Erythroblast (primary cell): ENCODE measurements at places on chromosomes 6 and 20.

- peak; percentile 7 for DNase-seq
Observed at GRCh38 chr6:54892831-54893230, 46.3 kb downstream of the FAM83B start.

DNA sequence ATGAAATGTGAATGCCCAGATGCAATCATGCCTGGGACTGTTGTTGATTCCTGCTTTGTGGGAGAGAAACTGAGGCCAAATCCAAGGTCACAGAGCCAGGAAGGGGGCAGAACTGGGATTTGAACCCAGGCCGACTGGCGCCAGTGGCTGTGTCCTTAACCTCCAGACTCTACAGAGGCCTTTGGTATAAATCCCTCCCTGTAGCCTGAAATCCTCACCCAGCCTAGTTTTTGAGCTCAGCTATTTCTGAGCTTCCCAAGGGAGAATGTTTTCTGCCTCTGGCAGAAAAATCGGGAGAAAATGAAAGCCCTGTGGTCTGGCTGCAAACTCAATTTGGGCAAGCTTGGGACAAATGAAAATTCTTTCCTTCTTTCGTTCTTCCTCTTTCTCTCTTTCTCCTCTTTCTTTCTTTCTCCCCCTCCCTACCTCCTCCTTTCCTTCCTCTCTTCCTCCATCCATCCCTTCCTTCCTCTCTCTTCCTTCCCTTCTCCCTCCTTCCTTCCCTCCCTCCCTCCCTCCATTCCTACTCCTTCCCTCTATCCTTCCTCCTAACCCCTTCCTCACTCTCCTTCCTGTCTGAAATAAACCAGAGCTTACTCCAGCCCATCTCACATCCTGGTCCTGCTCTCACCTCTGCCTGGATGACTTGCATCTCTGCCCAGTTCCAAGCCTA, 34.9 kb downstream of the SNAI1 start:
- DNase-seq = no peak

DNA sequence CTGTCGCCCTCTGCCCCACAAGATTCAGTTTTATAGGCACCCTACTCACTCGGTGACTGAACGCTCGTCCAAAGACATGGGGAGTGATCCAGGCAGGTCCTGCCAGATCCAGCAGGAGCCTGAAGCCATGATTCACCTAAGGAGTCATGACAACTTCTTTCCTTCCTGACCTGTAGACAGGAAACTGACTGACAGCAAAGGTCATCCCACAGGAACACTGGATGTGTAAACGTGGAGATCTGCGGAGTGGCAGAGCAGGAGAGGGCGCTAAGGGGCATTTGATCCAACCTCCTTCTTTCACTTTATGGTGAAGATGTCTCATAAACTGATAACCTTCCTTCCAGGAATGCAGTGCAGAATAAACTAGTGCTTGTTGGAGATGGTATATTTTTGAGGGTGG, 192.2 kb downstream of the GJA10 start:
- no peak for DNase-seq

DNA sequence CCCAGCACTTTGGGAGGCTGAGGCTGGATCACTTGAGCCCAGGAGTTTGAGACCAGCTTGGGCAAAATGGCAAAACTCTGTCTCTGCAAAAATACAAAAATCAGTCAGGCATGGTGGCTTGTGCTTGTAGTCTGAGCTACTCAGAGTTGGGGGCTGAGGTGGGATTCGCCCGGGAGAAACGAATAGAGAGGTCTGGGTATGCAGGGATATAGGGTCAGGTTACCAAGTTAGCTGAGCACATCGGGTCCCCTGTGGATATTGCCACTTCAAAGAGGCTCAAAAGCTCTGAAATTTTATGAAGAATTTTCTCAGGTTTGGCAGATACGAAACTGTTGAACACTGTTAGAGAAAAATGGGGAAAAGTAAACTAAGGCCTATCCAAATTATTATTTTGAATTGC, 120.9 kb upstream of the SGK1 start:
- DNase-seq = no peak

DNA sequence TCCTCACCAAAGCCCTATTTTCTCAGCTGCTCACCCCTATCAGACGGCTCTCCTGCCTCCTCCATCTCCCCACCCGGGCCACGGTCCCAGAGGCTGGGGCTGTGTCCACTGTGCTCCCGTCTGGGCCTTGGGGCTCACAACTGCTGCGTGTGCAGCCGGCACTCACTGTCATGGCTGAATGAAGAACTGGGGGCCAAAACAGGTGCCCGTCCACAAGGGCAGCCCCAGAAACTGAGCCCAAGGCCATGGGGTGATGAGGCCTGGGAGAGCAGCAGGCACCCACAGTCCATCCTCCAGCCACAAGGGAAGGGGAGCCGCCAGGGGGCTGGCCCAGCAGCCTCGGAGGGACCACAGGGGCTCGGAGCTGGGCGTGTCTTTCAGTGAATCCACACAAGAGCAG, 159.5 kb downstream of the DLL1 start:
- DNase-seq = no peak

DNA sequence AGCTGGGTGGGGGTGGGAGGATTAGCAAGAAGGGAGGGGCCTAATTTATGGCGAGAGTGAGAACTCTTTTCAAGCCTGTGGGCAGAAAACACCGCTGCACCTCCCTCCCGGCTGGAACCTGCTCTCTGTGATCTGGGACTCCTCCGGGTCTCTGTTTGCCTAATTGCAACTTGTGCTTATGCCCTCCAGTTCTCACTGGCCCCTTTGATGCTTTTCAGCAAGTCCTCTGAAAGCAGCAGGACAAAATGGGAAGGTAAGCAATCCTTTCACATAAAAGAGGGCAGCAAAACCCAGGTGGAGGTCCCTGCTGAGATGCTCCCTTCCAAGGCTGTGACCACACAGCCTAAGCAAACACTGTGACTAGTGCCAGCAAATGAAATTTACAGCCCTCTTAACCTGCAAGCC, 523.0 kb upstream of the FLRT3 start:
- no peak for DNase-seq

DNA sequence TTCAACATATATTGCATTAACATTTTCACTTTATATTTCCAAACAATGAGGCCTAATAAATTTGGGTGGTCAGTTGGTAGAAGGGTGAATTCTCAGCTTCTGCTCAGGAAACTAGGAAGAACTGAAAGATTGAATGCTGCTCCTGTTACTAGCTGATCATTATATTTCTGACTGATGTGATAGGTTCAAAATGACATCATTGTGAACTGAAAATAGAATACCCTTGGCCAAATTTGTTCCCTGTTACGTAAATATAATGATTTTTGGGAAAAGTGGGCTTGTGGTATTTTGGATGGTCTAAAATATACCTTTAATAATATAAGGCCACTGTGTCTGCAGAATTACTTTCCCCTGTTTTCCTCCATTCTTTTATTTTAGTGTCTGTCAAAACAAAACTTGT, 2.8 kb downstream of the UST start:
- no peak for DNase-seq

DNA sequence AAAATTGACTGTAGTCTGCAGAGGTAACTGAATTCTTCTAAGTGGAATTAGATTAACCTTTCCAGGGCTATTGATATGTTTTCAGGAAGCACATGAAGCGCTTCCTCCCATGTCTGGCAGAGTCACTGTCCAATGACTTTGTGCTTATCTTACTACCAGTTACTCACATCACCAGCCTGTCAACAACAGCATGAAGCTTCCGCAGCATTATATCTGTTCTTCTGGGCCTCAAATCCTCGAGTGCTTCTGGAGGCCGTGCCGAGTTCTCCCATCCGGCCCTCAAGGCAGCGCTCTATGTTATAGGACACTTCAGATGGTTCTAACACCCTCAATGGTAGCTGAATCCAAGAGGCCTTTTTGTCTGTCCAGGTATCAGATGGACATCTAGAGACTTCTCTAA, 33.2 kb downstream of the PSMG4 start:
- peak; percentile 51 for DNase-seq

DNA sequence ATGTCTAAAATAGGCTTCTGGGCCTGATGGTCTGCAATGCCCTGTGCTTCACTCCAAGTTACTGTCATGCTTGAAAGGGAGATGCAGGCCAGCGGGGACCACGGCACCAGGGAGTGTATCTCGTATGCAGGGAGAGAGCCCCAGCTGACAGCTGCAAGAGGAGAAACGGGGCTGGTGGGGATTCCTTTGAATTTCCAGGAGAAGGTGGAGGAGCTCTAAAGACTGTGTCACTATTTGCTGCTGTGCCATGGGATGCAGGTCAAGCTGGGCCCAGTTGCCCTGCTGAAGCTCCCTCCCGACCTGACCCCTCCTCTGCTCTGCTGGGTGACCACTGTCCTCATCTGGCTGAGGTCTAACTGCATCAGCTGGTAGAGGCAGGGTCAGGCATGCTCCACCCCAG, 989 bp downstream of the CST1 start:
- no peak for DNase-seq

DNA sequence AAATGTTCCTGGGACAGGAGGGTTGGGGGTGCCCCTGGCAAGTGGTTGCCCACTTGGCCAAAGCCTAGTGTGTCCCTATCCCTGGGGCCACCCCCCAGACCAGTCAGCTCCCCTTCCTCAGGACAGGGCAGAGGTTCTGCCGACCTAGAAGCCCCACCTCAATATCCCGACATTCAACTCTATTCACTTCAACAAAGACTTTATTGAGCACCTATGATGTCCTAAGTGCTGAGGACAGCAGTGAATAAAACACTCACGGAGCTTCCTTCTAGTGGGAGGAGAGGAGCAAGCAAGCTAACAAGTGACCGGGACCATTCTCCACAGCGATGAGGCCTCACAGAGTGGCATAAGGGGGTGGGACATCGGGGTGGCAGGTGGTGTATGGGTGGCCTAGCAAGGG, 52.7 kb downstream of the GRM4 start:
- no peak for DNase-seq

DNA sequence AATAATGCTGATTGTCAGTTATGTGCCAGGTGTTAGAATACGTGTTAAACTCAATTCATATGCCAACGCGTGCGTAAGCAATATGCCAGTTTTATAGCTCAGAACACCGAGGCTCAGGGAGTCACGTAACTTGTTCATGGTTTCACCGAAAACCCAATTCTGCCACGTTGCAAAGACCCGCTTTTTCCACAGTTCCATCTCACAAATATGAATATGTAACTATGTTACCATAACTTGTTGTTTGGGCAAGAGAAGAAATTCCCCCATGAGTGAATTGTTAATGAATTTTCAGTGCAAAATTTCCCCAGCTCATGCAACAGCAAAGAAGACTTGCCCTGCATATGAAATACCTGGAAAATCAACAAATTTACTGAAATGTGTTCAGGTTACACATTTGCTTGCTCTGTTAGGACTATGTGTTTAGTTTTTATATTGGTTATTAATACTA, 30.1 kb downstream of the SF3B5 start:
- DNase-seq = no peak

DNA sequence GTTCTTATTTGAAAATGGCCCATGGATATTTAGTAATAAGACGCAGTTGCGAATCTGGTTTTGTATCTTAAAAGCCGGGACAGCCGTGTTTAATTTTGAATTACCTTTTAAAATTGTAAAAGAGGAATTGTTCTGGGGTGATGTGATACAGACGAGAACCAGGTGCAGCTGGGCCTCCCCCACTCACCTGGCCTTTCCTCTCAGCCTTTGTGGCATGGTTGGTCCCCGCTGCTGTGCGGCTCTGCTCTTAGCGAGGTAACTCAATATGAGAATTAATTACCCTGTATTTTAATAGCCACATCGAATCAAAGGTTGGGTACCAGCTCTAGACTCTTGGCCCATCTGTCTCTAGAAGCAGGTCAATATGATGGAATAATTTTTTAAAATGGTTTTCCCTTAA, 56.5 kb upstream of the DACT2 start:
- DNase-seq = no peak

- DNase-seq = no peak
Observed at GRCh38 chr20:63873477-63873971, 8.5 kb downstream of the TPD52L2 start.

GRCh38 chr6:42708096-42708495, 14.3 kb downstream of the PRPH2 start:
- DNase-seq = no peak

DNA sequence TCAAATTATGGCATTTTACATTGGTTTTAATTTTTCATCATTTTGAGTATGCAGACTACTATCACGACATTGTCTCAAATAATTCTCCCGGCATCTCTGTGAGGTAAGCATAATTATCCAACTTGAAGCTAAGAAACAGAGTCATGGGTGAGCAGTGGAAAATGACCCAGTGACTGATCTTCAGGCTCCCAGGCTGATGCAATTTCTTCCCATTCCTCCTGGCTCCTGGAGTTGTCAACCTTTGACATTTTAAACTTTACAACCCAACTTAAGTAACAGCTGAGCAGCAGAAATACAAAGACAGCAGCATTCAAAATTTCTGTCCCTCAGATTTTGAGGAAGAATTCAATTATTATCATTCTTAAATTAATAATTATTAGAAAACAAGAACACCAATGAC, 13.7 kb upstream of the LAMA4 start:
- DNase-seq = no peak

DNA sequence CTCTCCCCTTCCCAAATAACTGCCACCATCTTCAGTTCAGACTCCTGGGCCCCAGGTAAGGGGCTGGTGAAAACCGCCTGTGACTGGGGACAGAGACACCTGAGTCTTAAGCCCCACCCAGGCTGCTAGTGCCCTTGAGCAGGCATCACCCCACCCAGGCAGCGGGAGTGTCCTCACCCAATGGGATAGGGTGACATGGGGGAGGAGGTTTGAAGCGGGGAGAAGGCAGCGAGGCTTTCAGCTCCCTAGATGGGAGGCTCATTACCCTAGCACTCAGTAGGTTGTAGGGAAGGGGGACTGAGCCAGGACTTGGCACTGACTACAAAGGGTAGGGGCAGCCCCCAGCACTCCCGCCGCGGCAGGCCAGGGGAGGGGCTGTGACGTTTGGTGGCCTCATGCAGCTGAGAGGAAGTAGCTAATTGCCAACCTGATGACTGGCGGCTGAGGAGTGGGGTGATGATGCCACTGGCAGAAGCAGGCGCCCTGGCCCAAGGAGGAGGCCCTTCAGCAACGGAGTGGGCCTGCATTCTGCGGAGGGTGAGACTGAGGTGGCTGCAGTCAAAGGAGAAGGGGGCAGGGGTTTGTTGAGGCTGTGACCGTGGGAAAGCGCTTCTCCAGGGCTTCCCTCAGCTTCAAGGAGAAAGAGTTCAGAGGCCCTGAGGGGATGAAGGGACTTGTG, 126.9 kb downstream of the MRPL14 start:
- peak; percentile 44 for DNase-seq

GRCh38 chr6:53347250-53347920, 1.4 kb downstream of the ELOVL5 start:
- peak; percentile 37 for DNase-seq
